ENCODE measurements at places on chromosomes 11 and 22.

- DNase-seq = no peak
Measured at GRCh38 chr11:121892131-121892681, 223.8 kb downstream of the BLID start.

DNA sequence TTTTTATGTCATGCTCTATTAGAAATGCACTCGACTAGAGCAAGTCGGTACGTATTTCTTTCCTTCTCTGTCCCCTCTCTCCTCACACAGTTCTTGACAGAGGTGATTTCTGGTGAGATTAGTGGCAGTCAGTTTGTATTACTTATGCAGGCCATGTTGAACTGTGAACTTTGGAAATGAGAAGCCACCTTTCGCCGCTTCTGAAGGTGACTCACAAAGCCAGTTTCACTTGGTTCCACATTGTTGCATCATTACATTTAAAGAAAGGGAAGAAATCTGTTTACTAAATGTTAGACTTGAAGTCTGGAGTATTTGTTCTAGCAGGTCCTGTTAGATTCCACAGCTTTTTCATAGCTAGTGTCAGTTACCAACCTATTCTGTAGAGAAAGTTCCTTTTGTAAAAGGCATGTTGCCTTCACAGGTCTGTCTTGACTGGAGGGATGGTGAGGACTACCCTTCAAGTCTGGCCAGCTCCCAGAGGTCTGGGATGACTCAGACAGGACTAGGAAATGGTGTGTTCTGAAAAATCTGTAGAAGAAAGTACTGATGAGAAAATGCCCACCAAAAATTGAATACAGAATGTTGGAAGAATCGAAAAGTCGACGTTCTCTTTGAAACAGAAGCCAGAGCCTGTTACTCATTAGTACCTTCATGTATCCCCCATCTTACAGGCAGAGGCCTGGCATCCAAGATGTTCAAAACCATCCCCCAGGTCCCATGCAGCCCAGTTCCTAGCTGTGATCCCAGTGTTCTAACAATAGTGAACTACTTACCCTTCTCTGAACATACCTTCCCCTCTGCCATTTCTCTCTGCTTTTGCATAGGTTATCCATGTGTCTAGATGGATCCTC, 181.4 kb downstream of the DBX1 start:
- no peak for DNase-seq

DNA sequence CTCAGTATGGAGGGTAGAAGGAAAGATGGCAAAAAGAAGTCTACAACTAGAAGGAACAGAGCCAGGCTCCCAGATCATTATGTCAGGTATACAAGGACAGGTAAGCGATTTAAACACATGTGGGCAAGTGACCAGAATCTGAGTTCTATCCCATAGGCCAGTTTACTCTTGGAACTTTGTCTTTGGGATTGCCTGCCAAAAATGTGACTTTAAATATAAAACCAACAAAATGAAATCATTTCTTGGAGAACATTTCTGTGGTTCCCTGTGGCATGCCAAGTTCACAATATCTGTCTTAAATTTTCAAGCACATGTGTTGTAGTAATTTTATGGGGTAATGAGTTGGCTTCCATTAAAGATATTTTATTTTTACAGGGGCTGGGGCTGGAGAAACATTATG, 141.0 kb downstream of the SLC17A6 start:
- DNase-seq = no peak

- peak; percentile 59 for DNase-seq
Measured at GRCh38 chr11:14643697-14644225, at the start of gene PDE3B. PDE3B (plus strand) TSS chr11:14643804; CDS start chr11:14644076, 272 bp downstream.

GRCh38 chr22:30665786-30666185, 1.9 kb downstream of the DUSP18 start:
- DNase-seq = no peak

GRCh38 chr11:47061429-47062178, 115.1 kb downstream of the ARFGAP2 start:
- no peak for DNase-seq

DNA sequence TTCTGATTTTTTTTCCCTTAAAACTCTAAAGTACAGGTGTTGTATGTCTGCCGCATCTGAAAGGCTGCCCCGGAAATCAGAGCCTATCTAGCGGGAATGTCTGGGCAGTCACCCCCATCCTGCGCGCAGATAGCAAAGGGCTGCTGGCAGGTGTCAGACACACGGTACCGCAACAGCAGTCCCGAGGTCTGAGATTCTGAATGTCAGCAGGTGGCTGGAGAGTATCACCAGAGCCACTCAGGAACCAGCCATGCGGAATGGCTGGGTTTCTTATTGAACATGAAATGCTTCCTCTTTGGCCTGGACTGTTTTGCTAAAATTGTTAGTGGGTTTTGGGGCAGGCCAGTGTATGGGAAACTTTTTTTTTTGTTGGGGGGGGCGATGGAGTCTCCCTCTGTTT, 53.3 kb downstream of the CERK start:
- no peak for DNase-seq

GRCh38 chr11:104918113-104918824, 20.0 kb upstream of the CASP12 start:
- no peak for DNase-seq

DNA sequence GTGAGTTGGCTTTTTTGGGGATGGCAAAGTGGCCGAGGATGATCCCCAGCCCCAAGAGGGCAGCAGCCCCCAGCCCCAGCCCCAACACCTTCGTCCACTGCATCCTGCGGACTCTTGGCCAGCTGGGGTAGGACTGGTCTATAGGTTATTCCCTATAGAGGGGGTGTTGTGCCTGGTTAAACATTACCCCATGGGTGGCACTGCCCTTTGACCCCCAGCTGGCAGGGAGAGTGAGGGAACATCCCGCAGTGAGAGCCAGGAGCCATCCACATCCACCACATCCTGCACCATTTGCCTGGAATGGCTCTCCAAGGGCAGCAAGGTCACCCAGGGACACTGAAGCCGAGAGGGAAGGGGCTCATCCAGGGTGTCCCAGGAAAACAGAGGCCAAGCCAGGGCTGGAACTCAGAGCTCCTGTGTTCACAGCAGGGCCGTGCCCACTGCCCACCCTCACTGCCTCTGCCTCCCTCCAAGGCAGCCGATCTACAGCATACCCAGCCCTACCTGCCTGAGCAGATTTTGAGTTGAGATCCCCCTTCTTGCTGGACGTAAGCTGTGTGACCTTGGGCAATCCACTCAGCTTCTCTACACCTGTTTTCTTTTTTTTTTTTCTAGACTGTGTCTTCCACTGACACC, at the start of gene NAALADL1:
Gene NAALADL1 (minus strand): TSS at position 135 of the 636 bp plus-strand sequence. CDS start 32 bp downstream, at position 103.
- no peak for DNase-seq

- no peak for DNase-seq
Measured at GRCh38 chr22:19905347-19906276, 36.0 kb upstream of the COMT start.

GRCh38 chr11:13242564-13242963, 35.0 kb upstream of the BMAL1 start:
- no peak for DNase-seq
